ENCODE measurements at places on chromosomes 12 and 14.

GRCh38 chr12:22415342-22416309 lies 81.1 kb upstream of the ST8SIA1 start:
- DNase-seq: no peak

DNA sequence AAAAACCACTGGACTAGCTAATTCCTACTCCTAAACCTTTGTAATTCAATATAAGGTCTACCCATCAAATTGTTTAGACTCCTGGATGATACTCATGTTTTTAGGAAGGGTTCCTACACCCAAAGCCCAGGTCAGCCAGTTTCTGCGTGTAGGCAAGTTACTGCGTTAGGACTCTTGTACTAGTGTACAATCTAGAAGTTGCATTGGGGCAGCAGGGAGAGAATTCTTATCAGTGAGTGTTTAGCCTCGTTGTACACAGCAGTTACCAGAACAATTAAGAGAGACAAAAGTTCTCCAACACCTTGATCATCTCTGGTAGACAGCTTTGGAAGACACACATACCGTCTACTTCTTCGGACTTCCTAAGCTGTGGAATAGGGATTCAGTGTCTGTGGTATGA lies 29.2 kb downstream of the FBXL14 start:
- DNase-seq: no peak

DNA sequence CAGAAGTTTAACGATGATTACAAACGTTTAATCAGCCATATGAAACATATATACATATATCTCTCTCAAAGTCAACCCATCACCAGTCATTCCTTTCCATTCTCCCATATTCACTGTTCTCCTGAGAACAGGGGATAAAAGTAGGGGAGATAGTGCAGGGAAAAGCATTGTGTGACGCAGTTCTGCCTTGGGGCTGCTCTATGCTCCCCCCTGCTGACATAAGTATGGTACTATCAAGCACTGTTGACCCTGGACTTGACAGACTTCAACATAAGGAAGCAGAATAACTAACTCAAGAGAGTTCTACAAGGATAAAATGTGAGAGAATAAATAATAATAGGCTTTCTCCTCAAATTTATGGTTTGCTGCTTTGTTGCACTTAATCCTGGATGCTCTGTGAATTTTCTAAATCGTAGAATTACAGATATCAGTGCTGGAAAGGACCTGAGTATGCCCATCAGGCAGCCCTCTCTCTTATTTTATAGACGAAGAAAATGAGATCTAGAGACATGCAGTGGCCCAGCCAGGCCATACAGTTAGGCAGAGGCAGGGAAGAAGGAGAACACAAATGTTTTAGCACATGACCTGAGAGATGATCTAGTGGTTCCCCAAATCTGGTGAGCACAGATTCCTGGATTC lies 87.2 kb downstream of the SCN8A start:
- DNase-seq: peak; percentile 64

GRCh38 chr14:21043387-21043973 lies 1.3 kb downstream of the RNASE7 start:
- peak; percentile 27 for DNase-seq

DNA sequence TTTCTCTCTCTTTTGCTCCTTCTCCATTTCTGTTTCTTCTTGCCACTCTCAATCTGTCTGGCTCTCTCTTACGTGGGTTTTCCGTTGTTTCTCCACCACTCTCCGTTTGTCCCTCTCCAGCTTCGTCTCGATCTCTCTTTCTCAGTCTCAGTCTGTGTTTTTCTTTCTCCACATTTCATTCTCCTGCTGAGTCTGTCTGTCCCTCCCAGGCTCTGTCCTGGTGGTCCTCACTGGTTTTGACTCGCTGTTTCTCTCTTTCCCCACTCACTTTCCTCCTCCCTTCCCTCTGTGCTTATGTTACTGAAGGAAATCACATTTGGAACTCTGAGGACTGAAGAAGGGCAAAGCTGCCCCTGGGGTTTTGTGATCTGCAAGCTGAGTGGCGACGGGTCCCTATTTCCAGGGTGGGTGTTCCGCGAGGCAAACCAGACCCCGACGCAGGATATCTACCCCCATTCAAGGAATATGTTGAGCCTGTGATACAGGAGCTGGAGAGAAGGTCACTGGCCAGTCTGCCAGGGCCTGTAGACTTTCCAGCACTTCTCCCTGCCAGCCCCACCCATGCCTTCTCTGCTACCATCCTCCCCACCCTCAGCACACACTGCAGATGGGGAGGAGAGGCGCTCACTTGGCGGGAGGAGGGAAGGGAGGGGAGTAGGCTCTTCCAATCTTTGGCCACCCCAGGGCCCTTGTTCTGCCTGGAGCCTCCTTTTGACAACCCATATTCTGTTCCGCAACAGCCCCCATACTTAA lies 102.7 kb upstream of the MAP1LC3B2 start:
- no peak for DNase-seq

DNA sequence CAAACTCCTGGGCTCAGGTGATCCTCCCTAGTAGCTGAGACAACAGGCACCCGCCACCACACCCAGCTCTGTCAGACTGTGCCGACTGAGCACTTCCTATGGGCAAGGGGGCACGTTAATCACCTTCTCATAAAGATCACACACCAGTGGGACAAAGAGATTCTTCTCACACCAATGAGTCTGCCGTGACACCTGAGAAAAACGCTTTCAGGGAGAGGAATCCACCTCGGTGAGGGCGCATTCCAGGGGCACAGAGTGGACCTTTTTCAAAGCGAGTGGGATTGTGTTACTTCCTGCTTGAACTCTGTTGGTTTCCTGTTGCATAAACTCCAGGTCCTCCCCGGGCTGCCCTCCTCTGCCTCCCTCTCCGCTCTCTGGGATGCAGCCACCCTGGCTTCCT lies 17.5 kb upstream of the SCARB1 start:
- no peak for DNase-seq

DNA sequence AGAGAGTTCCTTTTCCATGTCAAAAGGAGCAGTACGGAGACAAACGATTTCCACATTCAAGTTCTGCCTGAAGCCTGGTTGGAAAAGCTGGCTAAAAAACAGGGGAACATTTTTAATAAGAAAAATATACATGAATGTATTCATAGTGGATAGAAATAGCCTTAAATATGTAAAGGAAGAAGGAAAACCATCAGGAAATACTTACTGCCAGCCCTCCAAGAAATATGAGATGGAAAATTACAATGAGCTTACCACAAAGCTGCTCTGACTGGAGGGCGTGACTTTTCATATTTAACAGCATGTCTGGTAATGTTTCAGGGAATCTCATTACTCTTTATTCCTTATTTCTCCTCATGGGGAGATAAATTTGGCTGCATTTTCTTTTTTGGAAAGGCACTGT lies 75.9 kb upstream of the ZDHHC17 start:
- no peak for DNase-seq

GRCh38 chr12:77559400-77560074 lies 271.2 kb upstream of the NAV3 start:
- no peak for DNase-seq

- no peak for DNase-seq
Measured at GRCh38 chr14:104691546-104692260, 2.3 kb downstream of the INF2 start.

GRCh38 chr14:54782751-54783659 lies 119.6 kb downstream of the GCH1 start:
- DNase-seq: peak; percentile 67

Measured in NCI-H1694 treated with DMSO at 0.1 percent for 48 hours (cell line).